ENCODE measurements at places on chromosomes 16 and 17. TPM values are rescaled to one million over a fixed set of nuclear protein-coding genes. Genes with fewer than 3 reads are reported as not detected.
A peak's percentile ranks its signal among the peaks of the same experiment; 100 is the strongest.

DNA sequence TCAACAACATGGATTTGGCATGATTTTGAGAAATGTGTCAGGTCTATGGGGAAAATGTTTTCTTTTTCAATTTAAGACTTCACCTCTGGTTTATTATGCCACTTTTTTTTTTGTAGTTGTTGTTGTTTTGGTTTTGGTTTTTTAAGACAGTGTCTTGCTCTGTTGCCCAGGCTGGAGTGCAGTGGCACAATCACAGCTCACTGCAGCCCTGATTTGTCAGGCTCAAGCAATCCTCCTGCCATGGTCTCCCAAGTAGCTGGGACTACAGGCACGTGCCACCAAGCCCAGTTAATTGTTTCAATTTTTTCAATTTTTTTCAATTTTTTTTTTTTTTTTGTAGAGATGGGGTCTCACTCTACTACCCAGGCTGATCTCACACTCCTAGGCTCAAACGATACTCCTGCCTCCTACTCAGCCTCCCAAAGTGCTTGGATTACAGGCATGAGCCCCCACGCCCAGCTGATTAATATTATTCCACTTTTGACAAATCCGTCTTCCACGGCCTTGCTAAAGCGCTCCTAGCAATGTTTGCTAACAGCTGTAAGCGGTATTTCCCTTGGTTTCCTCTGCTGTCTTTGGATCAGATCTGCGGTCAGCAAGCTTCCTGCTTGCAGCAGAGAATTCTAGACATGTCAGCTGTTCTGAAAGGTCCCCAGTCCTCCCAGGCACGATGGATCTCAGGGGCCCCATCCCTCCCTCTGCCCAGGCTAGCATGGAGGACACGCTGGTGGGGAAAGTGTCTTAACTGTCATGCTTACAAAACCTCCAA is 7.0 kb upstream of the MILR1 start:
- DNase-seq, result peak; percentile 71

DNA sequence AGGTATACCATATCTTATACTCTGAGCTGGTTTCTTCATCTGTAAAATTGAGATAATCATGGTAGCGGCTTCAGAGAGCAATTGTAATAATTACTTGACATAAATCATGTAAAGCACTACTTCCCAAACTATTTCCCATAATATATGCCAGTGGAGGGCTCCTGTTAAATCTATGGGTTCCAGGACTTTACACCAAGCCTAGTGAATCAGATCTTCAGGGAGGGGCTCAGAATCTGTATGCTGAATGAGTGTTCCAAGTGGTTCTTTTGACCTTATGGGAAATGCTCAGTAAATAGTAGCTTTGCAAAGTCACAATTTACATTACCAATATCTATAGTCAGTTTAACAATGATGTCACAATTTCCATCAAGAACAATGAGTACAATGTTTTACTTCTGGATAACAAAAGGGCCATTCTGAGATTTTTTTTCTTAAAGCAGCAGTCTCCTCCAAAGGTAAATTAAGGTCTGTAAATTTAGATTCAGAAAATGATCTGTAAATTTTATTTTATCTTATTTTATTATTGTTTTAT is 50.9 kb upstream of the NLK start:
- no peak for DNase-seq

DNA sequence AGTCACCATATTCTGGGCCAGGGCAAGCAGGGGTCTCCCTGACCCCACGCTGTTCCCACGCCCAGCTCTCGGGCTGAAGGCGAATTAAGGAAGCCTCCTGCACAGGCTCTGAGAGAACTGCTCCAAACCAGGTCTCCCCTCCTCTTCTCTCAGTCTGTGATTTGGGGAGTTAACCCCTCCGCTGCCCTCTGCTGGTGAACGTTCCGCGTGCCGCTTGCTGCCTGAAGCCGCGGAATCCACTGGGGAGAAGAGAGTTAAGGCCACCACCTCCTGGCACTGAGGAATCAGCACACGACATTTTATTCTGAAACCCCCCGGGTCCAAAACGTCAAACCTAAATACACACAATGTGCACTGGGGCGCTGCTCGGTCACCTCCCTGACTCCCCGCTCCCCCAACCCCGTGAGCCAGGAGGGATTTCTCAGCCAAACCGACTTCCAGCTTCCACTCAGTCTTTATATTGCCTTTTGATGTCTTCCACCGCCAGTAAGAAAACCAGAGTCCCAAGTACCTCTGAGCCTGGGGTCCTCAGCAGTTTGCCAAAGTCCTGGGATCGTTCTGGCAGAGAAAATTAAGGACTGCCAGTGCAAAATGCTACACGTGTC is 54.4 kb upstream of the RCVRN start:
- DNase-seq, result no peak

GRCh38 chr17:77472468-77473310 is 331.9 kb downstream of the SEC14L1 start:
- DNase-seq, result no peak

DNA sequence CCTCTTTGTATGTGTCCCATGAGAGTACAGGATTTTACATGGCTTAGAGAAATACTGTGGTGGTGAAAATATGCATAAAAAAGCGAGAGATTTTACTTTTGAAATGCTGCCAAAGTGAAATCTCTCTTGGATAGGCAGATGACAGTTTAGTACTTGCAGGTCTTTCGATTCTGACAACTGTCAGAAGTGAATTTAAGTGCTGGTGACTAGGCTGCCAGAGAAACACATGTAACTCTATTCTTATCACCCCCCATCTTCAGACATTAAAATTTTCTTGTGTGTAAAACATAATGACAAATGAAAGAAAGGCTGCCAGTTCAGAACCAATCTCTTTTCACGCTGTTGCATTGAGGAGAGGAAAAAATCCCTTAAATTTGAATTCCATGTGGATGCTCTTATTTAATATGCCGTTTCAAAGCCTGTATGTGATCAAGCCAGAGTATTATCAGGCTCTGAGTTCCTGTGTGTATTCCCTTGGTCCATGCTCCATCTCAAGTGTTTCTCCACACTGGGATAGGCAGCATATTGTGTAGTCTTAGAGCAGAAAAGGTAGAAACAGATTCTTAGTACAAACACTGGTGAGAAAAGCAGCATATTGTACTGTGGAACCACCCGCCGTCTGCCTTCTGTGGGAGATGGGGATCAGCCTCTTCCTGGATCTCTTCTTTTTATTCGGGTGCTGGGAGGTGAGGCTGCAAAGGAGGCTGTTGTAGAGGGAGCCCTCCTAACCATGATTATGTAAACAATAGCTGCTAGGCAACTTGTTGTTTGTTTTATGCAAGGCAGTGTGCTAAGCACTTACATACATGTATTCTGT is 291.3 kb downstream of the WWOX start:
- DNase-seq, result no peak

DNA sequence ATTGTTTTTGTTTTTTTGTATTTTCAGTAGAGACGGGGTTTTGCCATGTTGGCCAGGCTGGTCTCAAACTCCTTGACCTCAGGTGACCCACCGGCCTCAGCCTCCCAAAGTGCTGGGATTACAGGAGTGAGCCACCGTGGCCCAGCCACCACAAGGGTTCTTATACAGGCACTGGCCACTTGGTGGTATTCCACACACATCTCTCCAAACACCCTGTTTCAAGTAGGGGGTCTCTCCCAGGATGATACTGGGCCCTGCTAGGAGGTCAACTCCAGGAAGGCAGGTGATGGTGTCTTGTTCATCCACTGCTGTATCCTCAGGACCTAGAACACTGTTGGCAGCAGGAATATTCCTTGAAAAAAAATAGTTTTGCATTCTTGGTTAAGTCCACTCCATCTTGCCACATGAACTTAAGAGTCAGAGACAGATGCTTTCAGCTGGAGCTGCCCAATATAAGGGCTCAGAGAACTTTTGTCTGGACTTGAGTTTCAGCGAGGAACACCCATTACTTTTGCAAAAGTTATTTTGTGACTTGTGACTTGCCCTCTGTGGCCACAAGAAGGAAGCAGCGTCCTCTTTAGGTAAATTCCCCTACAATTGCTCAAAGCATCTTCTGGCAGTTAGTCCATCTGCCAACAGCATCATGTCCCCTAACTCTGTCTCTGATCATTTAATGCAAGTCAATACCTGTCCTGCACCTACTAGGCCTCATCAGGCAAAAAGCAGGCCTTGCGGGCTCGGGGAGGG is 7.4 kb upstream of the EEF2K start:
- no peak for DNase-seq

DNA sequence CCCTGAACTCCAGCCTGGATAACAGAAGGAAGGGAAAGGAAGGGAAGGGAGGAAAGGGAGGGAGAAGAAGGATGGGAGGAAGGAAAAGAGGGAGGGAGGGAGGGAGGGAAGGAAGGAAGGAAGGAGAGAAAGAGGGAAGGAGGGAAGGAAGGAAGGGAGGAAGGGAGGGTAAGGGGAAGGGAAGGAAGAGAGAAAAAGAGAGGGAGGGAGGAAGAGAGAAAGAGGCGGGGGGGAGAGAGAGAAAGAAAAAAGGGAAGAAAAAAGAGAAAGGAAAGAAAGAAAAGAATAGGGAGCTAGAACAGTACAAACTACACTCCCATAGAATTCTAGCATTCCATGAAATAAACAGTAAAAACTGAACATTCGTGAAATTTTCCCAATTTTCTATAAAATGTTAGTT is 23.1 kb upstream of the TRIM37 start:
- DNase-seq, result no peak

DNA sequence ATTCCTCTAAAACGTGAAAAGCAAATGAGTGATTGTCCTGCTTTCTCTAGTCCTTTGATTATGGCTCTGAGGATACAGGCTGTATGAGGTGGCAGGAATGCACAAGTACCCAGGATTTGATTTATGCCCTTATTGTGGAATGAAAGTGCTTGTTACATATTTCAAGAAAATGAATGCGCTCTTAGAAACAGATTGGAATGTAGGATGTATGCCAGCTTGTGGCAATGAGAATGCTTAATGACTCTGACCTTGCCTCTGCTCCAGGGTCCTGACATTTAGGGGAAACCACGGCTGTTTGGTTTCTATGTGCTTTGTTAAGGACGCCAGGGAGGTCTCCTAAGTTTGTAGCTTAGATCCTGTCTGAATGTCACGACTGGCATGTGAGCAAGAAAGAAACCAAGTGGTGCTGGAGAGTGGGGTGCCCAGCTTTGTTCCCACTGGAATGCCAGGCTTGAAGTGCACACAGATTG is 22.0 kb downstream of the PRCD start:
- no peak for DNase-seq

DNA sequence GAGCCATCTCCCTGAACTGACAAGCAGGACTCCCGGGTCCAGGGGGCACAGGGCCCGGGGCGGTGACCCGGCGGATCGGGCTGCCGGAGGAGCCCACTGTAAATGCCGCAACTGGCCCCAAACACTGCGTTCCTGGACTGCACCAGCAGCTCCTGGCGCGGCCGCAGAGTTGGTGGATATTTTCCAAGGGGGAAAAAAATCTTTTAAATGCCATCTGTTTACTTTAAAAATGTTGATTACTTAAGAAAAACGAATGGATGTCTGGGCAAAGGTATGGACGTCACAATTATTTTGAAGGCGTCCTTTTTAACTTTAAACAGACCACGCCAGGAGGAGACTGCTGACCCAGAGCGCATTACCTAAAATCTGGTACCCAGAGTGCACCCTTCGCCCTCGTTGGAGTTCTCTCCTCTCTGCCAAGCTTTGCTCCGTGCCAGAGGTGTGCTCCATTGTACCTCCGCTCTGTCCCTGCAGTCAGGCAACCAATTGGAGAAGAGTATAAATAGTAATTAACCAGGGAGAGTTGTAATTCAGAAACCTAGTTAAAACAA is 3.4 kb downstream of the HS3ST3B1 start:
- DNase-seq, result no peak

- DNase-seq, result no peak
Measured at GRCh38 chr16:27852681-27853080, 210.8 kb downstream of the GSG1L start.

GRCh38 chr17:63740464-63741142 is 996 bp downstream of the STRADA start:
- no peak for DNase-seq

DNA sequence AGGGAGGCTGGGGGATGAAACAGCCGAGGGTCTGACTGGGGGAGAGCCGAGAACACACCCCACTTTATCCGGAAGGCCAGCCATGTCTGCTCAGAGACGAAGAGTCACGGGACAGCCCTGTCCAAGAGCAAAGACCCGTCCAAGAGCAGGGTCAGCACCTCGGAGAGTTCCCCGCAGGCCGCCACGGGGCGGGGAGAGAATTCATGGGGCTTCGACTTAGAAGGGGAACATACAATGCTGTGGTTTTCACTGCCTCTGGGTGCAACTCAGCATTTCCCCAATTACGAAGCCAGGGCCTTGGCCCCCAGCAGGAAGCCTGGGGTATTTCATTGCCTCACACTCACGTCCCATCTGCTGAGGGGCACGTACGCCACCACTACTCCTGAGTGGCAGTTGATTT is 59.3 kb downstream of the JPH3 start:
- no peak for DNase-seq

DNA sequence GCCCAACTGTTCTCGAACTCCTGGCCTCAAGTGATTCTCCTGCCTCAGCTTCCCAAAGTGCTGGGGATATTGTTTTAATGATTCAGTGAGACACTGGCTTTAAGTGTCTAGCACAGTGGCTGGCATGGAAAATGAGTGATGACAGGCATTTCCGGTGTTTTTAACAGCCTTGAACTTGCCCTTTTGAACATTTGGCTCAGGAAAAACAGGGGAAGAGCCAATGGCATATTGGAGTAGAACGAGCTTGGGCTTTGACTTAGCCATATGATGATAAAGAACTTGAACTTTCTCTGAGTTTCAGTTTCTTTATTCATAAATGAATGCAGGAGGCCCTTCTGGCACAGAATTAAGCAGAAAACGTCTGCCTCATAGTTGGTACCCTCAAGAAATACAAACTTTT is 145.0 kb upstream of the HS3ST4 start:
- DNase-seq, result no peak

- DNase-seq, result no peak
Measured at GRCh38 chr17:2385240-2386210, 15.3 kb downstream of the MNT start.

GRCh38 chr16:57893559-57894389 is 77.2 kb downstream of the CNGB1 start:
- peak; percentile 71 for DNase-seq

DNA sequence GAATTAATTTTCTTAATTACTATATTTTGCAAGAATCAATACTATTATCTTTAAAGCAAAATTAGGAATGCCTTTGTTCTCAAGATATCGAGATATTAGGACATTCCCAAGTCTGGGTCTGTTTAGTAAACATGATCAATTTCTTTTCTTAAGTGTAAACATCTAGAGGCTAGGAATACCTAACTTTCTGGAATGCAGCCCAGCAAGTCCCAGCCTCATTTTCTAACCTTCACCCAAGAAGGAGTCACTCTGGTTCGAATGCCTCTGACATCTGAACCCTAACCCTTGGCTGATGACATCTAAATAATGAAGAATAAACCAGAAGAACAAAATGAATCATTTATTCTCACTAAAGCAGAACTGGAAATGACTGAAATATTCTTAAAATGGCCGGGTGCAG is 297.5 kb upstream of the IRX3 start:
- no peak for DNase-seq

Gene ATP6V0A1
- 31.1 TPM for total RNA-seq

Gene HNF1B
- total RNA-seq, result not detected

Gene TP53TG3
- 1.1 TPM for total RNA-seq

Gene CD79B
- 6.9 TPM for total RNA-seq

Gene BCL6B
- 14.0 TPM for total RNA-seq

Gene ZNF597
- 1.8 TPM for total RNA-seq

Gene SULT1A4
- 3.4 TPM for total RNA-seq

Data from Right ventricle myocardium inferior (tissue), 1 donor.